ENCODE measurements at places on chromosomes 7 and 10.

GRCh38 chr10:85666102-85666501, 700.5 kb downstream of the GRID1 start:
- no peak overlapping the region for H3K27ac ChIP-seq
- no peaks in the 10 kb centered on the region for H3K36me3 ChIP-seq
- DNase-seq, result no peak
- H3K27me3 ChIP-seq, result no peaks in the 10 kb centered on the region

DNA sequence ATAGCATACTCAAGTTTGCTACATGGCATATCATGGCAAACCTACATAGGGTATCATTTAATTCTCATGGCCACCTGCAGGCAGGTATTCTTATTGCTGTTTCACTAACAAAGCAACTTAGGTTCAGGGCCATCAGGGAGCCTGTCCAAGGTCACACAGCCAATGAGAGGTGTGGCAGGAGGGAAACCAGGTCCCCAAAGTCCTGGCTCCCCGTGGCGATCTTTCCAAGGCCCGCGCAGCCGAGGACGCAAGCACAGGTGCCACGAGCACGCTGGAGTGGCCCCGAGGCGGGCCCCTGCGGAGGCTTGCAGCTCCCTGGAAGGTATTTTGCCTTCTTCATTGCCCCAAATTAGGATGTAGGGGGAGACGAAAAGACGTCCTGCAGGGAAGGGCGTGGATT, 20.8 kb downstream of the PRKAG2 start:
- H3K36me3 ChIP-seq, result no peaks in the 10 kb centered on the region
- no peak overlapping the region for H3K27ac ChIP-seq
- no peaks in the 10 kb centered on the region for H3K4me1 ChIP-seq
- DNase-seq, result no peak
- H3K4me3 ChIP-seq, result no peak overlapping the region
- no peaks in the 10 kb centered on the region for H3K27me3 ChIP-seq

- no peaks in the 10 kb centered on the region for H3K4me1 ChIP-seq
- H3K27ac ChIP-seq, result no peak overlapping the region
- H3K4me3 ChIP-seq, result no peak overlapping the region
Measured at GRCh38 chr10:90905925-90906324, 15.0 kb downstream of the ANKRD1 start.

GRCh38 chr10:117365612-117366011, 9.6 kb downstream of the PDZD8 start:
- H3K36me3 ChIP-seq, result no peaks in the 10 kb centered on the region
- H3K4me1 ChIP-seq, result peaks cover 8% of the 10 kb centered on the region
- H3K27me3 ChIP-seq, result no peaks in the 10 kb centered on the region
- H3K4me3 ChIP-seq, result no peak overlapping the region

DNA sequence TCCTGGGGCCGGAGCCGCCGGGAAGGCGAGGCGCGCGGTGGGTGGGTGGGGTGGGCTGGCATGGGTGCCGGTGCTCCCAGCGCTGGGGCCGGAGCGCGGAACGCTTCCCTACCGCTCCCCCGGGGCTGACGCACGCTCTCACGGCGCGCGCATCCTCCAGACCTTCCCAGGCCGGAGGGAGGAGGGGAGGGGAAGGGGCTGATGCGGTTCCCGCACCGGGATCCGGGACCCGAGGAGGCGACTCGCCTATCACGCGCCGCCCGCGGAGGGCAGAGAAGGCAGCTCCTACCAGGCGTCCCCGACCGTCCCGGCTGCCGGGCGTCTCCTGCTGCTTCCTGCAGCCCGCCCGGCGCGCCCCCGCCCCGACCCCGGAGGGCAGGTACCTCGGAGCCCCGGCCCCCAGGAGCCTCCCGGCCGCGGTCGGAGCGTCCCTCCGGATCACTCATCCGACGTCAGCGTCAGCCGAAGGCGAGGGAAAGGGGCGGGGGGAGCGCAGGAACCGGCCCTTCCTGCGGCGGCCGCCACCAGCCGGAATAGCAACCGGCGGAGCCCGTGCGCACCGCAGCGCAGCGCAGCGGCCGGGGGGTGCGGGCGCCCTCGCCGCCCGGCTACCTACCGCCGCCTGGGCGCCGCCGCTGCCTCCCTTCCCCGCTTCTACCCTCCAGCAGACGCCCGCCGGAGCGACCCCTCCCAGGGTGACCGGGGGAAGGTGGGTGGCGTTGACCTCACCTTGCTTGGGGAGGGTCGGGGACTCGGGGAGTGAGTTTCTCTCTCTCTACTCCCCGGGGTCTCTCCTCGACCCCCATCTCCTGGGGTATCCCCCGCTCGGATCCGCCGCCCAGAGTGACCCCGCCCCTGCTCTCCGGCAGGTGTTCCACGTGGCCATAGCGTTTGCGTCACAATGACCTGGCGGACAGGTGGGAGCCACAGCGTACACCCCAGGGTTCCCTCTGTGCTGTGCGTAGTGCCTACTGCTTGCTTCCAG, at the start of gene ICA1:
ICA1 (minus strand) TSS at position 457 of the 985 bp plus-strand sequence. CDS start 26,241 bp downstream, outside the sequence.
- no peaks in the 10 kb centered on the region for H3K4me1 ChIP-seq
- H3K27me3 ChIP-seq, result no peaks in the 10 kb centered on the region
- peak; percentile 69 for DNase-seq

- H3K4me3 ChIP-seq, result no peak overlapping the region
- no peaks in the 10 kb centered on the region for H3K4me1 ChIP-seq
- no peak for DNase-seq
Measured at GRCh38 chr7:116810267-116811116, 51.9 kb upstream of the CAPZA2 start.

DNA sequence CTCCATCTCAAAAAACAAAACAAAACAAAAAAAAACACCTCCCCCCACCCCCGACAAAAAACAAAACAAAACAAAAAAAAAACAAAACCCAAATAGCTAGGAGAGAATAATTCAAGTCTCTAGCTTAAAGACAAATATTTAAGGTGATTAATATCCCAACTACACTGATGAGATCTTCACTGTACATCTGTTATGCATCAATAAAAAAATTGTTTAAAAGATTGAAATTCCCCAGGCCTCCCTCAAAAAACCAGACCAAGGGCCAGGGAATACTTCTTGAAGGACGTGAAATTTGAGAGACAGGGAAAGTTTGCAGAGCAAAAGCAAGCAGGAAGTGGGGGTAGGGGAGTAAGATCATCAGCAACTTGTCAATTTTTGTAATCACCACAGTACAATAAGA, 232.6 kb downstream of the REEP3 start:
- H3K27me3 ChIP-seq, result no peaks in the 10 kb centered on the region
- DNase-seq, result no peak
- no peaks in the 10 kb centered on the region for H3K36me3 ChIP-seq
- no peak overlapping the region for H3K27ac ChIP-seq

GRCh38 chr10:34936061-34936460, 121.0 kb upstream of the PARD3 start:
- H3K4me3 ChIP-seq, result no peak overlapping the region
- no peaks in the 10 kb centered on the region for H3K27me3 ChIP-seq
- H3K36me3 ChIP-seq, result no peaks in the 10 kb centered on the region
- no peak for DNase-seq

- H3K27me3 ChIP-seq, result no peaks in the 10 kb centered on the region
- no peak overlapping the region for H3K27ac ChIP-seq
- no peaks in the 10 kb centered on the region for H3K4me1 ChIP-seq
Measured at GRCh38 chr10:4847561-4848355, 21.8 kb downstream of the AKR1E2 start.

DNA sequence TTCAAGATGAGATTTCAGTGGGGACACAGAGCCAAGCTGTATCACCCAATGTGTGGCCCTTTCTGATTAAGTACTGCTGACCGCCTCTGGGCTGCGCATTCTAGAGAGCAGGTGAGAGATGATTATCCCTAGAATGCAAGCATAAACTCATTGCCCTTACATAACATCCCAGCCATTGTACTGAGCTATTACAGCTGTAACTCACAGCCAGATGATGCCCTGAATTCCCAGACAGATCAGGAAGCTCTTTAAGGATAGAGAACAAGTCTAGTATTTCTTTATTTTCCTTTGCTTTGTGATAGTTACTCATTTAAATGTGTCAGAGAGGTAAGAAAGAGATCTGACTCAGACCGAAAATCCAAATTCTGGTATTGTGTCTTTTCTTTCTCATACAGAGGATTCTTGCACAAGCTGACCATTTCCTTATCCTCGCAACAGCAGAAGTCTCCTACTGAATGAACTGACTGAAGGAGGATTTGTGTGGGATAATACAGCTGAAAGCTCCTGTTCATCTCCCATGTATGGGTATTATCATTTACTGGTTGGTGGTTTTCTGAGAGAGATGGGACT, 58.4 kb downstream of the ZNF22 start:
- H3K4me1 ChIP-seq, result no peaks in the 10 kb centered on the region
- H3K27ac ChIP-seq, result no peak overlapping the region
- no peak for DNase-seq

- H3K27me3 ChIP-seq, result no peaks in the 10 kb centered on the region
- H3K36me3 ChIP-seq, result no peaks in the 10 kb centered on the region
- H3K4me3 ChIP-seq, result peak overlapping the region; percentile 77
Measured at GRCh38 chr10:70053841-70054288, 1.2 kb downstream of the MACROH2A2 start.

GRCh38 chr10:62582101-62582705, 208.0 kb downstream of the ZNF365 start:
- H3K36me3 ChIP-seq, result no peaks in the 10 kb centered on the region
- H3K27me3 ChIP-seq, result no peaks in the 10 kb centered on the region
- no peaks in the 10 kb centered on the region for H3K4me1 ChIP-seq
- H3K27ac ChIP-seq, result no peak overlapping the region

DNA sequence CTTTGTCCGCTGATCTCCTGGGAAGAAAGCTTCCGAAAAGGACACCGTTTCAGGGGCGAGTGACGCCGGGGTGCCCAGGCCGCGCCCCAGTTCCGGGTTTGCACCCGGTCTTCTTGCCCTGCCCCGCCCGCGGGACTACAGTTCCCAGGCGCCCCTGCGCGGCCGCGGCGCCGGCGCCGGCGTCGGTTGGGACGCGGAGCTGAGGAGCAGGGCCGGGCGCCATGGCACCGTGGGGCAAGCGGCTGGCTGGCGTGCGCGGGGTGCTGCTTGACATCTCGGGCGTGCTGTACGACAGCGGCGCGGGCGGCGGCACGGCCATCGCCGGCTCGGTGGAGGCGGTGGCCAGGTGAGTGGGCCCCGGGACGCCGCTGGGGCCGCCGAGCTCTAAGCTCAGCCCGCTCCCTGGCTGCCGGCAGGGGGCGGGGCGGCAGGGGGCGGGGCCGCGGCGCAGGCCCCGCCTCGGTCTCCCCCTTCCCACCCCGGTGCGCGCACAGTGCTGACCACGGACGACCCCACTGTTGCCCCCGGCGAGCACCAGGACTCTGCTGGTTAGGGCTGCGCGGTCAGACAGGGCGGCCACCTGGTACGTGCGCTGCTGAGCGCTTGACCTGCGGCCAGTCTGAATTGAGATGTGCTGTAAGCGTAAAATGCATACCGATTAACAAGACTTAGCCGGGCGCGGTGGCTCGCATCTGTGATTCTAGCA, at the start of gene LHPP:
LHPP (plus strand) TSS at position 182 of the 706 bp plus-strand sequence; CDS start at position 222, 40 bp downstream.
- H3K36me3 ChIP-seq, result no peaks in the 10 kb centered on the region
- no peaks in the 10 kb centered on the region for H3K27me3 ChIP-seq
- peak within 1 kb of the TSS; percentile 91 for H3K27ac ChIP-seq
- peak within 1 kb of the TSS; percentile 68 for H3K4me3 ChIP-seq
- DNase-seq, result peak; percentile 73

GRCh38 chr7:77199013-77199966, at the start of gene FGL2:
Gene FGL2, minus strand, starts transcription at chr7:77199819. Its CDS starts 26 bp downstream, at chr7:77199793.
- no peaks in the 10 kb centered on the region for H3K27me3 ChIP-seq
- DNase-seq, result peak; percentile 21
- H3K27ac ChIP-seq, result no peak within 1 kb of the TSS
- H3K4me3 ChIP-seq, result peak within 1 kb of the TSS; percentile 17
- no peaks in the 10 kb centered on the region for H3K36me3 ChIP-seq

GRCh38 chr10:121608469-121609190, 10.4 kb upstream of the FGFR2 start:
- H3K4me1 ChIP-seq, result no peaks in the 10 kb centered on the region
- peak overlapping the region; percentile 7 for H3K4me3 ChIP-seq
- no peak overlapping the region for H3K27ac ChIP-seq

DNA sequence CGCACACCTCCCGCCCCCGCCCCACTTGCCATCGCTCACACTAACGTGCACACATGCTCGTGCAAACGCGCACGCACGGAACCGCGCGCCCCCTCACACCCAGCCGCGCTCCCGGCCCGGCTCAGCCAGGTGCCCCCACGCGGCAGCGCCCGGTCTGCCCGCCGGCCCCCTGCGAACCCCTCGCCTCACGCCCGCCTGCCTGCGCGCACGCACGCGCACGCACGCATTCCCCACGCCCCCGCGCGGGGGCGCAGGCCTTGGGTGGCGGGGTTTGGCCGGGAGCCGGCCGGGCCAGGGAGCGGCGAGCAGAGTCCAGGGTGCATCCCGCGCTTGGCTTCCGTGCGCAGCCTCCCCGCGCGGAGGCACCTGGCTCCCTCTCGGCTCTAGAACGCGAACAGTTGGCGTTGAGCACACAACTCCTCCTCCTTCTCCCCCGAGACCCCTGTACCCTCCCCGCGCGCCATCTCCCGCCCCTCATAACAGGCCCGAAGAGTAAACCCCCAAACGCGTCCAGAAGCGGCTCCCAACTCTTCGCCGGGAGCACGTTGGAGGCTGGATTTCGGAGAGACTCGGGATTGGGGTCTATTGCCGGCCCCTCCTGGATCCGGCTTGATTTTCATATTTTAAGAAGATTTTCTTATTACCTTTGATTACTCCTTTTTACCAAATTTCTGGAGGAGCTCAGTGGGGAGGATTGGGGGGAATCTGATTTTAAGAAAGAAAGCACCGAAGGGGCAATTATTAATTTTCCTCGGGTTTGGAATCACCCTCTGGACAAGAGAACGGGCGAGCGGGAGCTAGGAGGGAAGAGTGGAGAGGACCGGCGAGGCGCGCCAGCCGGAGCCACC, 527 bp upstream of the SORCS3 start:
- no peak overlapping the region for H3K4me3 ChIP-seq
- peaks cover 37% of the 10 kb centered on the region for H3K27me3 ChIP-seq
- H3K36me3 ChIP-seq, result no peaks in the 10 kb centered on the region
- no peak for DNase-seq

GRCh38 chr7:17434841-17435692, 136.6 kb downstream of the AHR start:
- no peaks in the 10 kb centered on the region for H3K4me1 ChIP-seq
- no peaks in the 10 kb centered on the region for H3K36me3 ChIP-seq
- no peaks in the 10 kb centered on the region for H3K27me3 ChIP-seq
- no peak overlapping the region for H3K4me3 ChIP-seq
- DNase-seq, result no peak

DNA sequence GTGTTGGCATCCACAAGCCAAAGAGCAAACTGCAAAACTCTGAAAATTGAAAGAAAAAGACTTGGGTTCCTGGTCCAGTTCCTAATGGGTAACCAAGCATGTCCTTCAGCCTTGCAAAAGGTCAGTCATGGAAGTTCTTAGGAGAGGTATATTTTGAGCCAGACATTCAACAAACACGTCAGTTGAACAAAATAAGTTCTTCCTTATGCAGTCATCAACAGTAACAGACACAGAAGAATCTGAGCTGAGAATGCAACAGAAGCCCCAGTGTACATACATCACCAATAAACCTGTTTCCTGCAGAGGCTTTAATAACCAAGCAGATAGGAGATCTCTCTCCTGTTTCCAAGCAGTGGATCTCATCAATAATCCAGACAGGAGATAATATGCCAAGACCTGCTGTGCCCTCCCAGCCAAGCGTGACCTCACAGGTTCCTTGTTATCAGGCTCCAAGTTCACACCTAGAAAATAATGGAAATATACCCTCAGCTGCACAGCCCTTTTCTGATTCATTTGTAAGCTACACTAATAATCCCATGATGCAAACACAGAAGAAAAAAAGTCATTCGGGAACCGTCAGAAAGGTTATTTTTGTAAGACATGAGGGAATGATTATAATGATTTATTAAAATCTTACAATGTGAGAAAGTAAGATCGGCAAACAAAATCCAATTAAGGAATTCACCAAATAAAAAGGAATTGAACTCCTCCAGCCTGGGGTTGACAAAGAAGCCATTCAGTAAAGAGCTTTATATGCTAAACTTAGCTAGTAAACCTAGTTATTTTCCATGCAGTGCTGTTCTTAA, 90.7 kb downstream of the DGKI start:
- no peaks in the 10 kb centered on the region for H3K36me3 ChIP-seq
- no peaks in the 10 kb centered on the region for H3K27me3 ChIP-seq
- no peak for DNase-seq
- no peak overlapping the region for H3K4me3 ChIP-seq
- no peaks in the 10 kb centered on the region for H3K4me1 ChIP-seq
